Endodermal cell (in vitro differentiated cells): ENCODE measurements at places on chromosomes 6 and 20. TPM values are rescaled to one million over a fixed set of nuclear protein-coding genes. Genes with fewer than 3 reads are reported as not detected.
A peak's percentile ranks its signal among the peaks of the same experiment; 100 is the strongest.

- DNase-seq, result no peak
Measured at GRCh38 chr6:133404151-133404550, 163.0 kb downstream of the EYA4 start.

DNA sequence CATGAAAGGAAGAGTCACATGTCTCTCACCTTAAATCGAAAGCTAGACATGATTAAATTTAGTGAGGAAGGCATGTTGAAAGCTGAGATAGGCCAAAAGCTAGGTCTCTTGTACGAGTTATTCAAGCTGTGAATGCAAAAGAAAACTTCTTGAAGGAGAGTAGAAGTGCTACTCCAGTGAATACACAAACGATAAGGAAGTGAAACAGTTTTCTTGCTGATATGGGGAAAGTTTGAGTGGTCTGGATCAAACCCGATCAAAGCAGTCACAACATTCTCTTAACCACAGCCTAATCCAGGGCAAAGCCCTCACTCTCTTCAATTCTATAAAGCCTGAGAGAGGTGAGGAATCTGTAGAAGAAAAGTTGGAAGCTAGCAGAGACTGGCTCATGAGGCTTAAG is 1.9 kb upstream of the TPD52L1 start:
- no peak for DNase-seq

- DNase-seq, result no peak
Measured at GRCh38 chr6:17299750-17300149, 18.6 kb downstream of the RBM24 start.

DNA sequence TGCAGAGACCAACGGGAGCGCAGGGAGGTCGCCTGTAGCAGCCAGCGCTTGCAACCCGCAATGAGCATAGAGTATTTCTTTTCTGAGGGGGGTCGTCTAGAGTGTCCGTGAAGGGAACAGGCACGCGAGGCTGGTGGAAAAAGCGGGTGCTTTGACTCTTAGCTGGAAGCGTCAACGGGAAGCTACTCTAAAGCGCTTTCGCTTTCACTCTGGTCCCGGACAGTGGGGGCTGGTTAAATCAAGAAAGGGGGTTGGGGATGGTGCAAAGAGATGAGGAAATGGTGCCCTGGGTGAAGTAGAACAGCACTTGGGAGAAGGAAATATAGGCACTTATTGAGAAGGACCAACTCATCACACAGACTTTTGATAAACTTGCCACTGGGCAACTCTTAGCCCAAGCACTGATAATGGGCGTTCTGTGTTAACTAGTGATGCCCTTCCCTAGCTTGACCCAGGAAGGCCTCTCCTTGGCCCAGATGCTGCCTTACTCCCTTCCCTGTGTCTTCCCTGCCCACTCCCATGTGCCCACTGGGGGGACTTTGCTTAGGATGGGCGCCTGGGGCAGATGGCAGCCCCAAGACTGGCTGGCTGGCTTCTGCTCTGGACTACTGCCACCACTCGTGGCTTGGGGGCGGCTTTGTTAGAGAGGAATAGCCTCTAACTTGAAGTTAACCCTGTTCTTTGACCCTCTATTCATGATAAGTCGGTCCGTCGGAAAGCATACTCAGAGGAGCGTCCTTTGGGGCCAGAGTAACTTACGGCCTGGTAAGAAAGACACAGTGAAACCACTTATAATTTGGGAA is 585 bp downstream of the PSMB9 start:
- no peak for DNase-seq

GRCh38 chr6:6085928-6086668 is 79.4 kb upstream of the NRN1 start:
- no peak for DNase-seq

GRCh38 chr6:45688180-45688579 is 310.4 kb upstream of the SUPT3H start:
- DNase-seq, result no peak

DNA sequence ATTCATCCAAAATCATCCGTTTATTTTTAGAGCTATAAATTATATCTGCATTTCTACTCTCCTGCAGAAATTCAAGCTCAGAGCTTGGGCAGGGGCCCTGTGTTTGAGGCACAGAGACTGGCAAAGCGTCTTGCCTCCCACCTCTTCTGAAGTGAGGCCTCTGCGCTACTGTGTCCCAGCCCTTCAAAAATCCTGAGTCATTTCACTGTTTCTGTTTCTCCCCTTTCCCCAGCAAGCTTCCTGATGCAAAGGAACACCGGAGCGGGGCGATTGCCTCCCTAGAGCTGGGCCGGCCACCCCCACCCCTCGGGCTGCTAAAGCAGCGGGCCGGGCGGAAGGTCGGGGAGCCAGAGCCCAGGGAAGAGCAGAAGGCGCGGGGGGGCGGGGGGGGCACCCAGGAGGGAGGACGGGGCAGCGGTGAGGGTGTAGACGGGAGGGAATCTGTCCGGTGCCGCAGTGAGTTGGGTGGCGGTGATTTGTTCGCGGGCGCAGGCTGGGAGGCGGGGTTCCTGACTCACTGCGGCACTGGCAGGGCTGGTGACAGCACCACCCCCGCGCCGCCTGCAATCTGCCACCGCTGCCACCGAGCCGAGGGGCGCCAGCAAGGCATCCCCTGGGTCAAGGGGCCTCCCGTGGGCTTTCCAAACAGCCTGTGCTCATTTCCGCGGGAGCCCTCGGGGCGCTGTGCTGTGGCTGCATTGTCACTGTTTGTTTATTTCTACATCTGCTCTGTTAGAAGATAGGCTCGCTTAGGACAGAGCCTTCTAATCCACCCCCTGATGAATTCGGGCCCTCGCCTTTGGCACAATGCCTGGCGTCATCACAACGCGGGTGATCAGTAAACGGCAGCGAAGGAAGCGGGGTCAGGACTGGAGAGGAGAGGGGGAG is 46.5 kb upstream of the SNAP25 start:
- peak; percentile 88 for DNase-seq

DNA sequence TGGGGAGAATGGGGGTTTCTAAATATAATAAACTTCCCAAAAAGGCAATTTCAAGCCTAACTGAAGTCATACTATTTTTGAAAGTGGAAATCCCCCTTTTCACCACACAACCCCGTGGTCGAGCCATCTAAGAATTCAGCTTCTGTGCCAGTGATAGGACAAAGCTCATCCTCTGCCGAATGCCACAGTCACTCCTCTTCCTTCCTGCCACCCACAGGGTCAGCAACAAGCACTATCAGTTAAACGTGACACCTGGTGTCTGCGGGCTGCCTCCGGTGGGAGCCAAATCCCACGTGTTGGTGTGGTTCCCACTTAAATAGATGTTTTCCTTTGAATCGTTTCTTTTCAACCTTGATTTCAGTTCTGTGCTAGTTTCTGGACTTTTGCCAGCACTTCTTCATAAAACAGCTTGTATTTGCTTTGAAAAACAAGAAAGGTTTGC is 60.7 kb downstream of the TNFAIP3 start:
- no peak for DNase-seq

GRCh38 chr20:54084193-54084592 is 13.8 kb upstream of the BCAS1 start:
- DNase-seq, result no peak

DNA sequence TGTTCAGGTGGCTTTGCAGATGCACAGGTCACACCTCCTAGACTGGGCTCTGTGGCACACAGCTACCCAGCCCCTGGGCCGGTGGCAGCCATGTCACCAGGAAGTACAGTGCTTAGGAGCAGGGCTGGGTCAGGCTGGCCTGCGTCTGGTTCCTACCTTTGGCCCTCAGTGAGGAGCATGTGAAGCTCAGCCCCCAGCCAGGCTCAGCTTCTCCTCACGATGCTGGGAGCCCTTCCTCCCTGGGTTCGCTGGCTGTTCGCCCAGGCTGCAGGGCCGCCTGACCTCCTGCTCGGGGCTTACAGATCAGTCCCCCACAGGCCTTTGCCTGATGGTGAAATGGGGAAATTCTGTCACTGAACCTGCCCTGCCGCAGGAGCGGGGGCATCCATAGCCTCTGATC is 23.1 kb downstream of the SPATA2 start:
- no peak for DNase-seq

- DNase-seq, result no peak
Measured at GRCh38 chr20:44433751-44434538, 41.7 kb upstream of the TTPAL start.

DNA sequence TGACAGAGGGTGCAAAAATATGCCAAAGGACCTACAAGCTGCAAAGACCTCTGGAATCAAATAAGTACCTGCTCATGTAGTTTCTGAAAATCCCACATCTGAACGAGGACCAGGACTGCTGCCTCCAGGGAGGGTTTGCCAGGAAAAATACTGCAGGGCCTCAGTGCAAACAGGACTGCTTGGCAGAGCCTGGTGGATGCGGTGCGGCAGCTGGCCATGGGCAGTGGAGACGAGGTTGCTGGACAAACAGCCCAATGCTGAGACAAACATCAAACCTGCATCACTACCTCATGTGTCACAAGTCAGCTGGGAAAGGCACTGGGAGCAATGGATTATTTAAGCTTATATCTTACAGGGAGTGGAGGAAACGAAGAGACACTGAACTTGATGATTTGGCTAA is 238.8 kb downstream of the PAX1 start:
- no peak for DNase-seq

DNA sequence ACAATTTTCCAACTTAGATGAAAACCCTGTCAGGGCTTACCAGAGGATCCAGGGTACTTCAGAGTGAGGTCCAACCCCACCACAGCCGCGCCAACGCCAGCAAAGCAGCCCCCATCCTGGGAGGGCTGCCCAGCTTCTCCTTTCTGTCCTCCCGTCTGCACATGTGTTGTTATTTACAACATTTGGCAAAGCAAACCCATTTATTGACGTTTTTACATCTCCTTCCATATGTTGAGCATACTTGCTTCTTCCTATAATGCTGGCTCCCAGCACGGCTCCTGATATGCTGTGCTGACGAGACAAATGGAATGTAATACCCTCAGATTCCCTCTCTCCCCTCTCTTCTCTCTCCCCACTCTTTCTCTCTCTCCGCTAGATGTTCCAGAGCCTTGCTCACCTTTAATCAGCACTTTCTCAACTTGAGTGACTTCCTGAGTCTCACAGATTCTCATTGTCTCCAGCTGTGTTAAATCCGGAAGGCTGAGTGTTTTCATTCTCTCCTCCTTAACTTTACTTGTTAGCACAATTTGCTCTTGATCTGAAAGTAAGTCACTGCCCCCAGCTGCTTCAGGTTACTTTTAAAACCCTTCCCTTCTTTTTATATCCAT is 22.7 kb downstream of the RCAN2 start:
- peak; percentile 74 for DNase-seq

DNA sequence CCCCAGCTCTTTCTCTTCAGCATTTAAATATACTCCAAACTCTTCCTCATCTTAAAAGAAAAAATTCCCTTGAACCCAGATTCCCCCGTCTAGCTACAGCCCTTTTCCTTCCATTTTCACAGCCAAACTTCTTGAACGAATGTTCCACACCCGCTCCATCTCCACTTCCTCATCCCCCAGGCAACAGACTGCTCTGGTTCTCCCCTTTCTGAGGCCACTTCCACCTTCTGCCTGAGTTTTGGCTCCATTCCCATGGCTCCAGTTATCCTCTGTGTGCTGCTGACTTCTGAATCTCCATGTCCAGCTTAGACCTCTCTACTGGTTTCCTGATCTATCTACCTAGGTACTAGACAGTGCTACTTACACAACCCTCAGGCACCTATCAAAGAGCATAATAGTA is 106.4 kb downstream of the RALGAPA2 start:
- no peak for DNase-seq

DNA sequence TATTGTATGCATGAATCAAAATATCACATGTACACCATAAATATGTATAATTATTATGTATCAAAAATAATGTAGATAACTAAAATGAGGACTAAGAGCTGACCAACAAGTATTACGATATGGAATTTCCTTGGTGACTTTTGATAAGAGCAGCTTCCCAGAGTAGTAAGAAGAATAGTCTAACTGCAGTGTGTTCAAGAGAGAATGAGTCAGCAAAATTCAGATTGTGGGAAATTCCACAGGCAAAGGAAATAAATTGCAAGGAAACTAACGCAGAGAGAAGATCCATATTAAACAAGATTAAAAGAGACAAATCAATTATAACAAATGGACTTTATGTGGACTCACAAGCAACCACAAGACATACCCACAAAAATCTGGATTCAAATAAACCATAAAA is 26.4 kb downstream of the FRK start:
- no peak for DNase-seq

GRCh38 chr20:24309596-24309995 is 159.8 kb upstream of the SYNDIG1 start:
- no peak for DNase-seq

GRCh38 chr20:44112456-44112855 is 74.5 kb downstream of the JPH2 start:
- peak; percentile 42 for DNase-seq

DNA sequence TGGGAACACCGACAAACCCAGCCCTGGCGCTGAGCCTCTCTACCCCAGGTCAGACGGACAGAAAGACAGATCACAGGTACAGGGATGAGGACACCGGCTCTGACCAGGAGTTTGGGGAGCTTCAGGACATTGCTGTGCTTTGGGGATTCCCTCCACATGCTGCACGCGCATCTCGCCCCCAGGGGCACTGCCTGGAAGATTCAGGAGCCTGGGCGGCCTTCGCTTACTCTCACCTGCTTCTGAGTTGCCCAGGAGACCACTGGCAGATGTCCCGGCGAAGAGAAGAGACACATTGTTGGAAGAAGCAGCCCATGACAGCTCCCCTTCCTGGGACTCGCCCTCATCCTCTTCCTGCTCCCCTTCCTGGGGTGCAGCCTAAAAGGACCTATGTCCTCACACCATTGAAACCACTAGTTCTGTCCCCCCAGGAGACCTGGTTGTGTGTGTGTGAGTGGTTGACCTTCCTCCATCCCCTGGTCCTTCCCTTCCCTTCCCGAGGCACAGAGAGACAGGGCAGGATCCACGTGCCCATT is 15.3 kb downstream of the VEGFA start:
- DNase-seq, result no peak

DNA sequence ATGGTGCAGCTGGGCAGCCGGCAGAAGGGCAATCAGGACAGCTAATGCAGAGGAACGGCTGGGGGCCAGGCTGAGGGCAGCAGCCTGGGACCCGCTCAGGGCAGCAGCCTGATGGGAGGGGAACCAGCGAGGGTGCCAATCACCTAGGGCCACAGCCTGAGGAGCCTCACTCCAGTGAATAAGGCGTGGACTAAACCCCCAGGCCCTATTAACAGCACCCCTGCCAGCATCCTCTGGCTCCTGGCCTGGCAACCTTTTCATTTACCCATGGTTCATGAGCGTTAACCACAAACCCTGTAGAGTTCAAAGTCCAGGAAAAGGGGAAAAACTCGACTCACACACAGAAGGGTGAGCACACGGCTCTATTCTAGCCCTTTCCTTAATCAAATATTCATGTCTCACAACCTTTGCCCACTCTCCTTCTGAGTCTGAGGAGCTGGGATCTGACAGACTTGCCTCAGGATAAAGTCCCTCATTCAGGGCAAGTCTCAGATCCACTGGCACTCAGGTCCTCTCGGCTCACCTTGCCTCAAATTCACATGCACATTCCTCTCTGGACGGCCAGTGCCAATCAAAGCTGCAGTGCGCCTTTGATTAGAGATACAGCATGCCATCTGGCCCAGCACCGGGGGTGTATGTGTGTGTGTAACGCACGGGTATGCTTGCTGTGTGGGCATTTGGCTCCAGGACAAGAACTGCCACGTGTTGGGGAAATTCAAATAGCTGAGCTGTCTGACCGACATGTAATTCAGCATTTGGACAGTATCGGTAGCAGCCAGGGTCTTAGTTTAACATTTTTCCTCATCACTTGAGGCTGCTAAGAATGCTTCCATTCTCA is 86.9 kb upstream of the TRAF3IP2 start:
- DNase-seq, result peak; percentile 38

- DNase-seq, result no peak
Measured at GRCh38 chr6:122717350-122717749, 62.2 kb upstream of the FABP7 start.

Gene EYA2
- 18.0 and 20.5 TPM in 2 replicates for total RNA-seq

Gene DUSP15
- 7.2 to 38.2 TPM (median 7.3 TPM) in 3 replicates for total RNA-seq

Gene PLA2G7
- 2.1 to 3.2 TPM (median 2.4 TPM) in 3 replicates for total RNA-seq

Gene DDO
- not detected in 2 replicates for total RNA-seq

Gene PCK1
- total RNA-seq, result not detected in 3 replicates

Gene MOG
- total RNA-seq, result not detected in 3 replicates
